ENCODE measurements at places on chromosomes 7 and 10.

DNA sequence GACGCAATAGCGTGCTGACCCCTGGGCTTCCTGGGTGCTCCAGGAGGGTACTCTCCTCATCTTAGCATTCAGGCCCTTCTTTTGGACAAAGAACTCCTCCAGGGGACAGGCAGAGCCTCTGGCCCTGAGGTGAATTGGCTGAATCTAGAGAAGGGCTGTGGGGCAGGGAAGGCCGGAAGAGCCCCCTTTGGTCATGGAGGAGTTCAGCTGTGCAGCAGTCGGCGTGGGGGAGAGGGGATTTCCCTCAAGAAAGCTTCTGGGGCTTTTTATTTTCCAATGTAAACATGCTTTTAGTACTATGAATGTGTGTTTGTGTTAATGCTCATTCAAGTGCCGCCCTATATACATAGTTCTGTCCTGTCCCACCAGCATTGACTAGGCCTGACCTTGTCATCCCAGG, 38.8 kb downstream of the FIGNL1 start:
- no peak for DNase-seq

- DNase-seq, result no peak
Observed at GRCh38 chr7:77308792-77309191, 107.4 kb downstream of the GSAP start.

DNA sequence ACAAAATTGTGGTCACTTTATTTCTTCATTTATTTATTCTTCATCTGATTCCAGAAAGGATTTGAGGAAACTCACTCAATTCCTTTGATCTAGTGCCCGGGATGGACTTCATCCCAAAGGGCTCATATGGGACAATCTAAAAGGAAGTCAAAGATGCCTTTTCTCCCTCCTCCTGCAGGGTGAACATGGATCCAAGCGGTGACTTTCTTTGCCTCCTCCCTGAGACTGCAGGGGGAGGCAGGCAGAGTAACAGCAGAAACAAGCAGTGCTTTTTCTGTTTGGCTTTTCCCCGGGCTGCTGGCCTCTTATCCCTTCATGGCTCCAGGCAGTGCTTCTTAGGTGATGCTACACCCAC, 10.0 kb upstream of the DNMBP start:
- peak; percentile 37 for DNase-seq

DNA sequence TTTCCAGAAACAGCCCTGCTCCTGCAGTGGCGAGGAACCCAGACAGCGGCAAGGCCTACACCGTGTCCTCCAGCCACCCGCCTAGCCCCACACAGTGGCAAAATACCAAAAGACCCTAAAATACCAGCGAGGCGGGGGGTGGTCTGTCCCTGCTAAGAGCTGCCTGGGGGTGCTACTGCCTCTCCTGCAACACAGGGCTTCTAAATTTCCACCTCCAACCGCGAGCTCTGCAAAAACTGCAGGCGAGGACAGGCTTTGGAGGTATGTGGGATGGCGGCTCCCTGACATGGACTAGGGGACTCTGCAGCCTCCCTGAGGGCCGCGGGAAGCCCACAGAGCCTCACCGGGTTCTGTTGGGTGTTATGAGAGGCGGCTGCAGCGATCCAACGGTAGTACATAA, 122.3 kb downstream of the WDR37 start:
- no peak for DNase-seq

DNA sequence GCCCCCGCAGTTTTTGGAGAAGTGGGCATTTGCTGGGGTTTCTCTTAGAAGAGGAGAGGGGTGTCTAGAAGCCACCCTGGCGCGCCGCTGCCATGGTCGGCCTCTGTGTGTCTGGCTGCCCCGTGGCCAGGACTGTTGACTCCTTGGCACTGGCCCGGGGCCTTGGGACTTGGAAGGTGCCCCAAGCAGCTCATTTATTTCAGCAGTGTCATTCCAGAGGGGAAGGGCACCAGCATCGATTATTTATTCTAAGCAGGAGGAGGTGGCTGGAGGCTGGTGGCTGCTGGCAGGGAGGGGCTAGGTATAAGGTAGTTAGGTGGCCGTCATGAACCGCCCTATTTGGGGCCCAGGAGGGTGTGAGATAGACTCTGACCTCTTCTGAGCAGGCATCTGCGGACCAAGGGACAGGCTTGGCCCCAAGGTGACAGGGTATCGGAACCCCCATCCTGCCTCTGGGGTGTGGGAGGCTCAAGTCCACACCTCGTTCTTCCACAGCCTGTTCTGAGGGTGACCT, 1.6 kb downstream of the GTF2IRD1 start:
- DNase-seq, result peak; percentile 86

- no peak for DNase-seq
Observed at GRCh38 chr10:104928734-104929133, 287.6 kb downstream of the SORCS3 start.

- DNase-seq, result peak; percentile 22
Observed at GRCh38 chr7:121558288-121558687, 162.2 kb upstream of the FAM3C start.

- no peak for DNase-seq
Observed at GRCh38 chr7:25897261-25897782, 254.7 kb upstream of the NFE2L3 start.

All from HuH-7 (cell line).